CD4-positive, alpha-beta T cell treated with Interleukin-6 at 100 ng/mL for 8 hours (primary cell): ENCODE measurements at places on chromosomes 11 and 22.
A peak's percentile ranks its signal among the peaks of the same experiment; 100 is the strongest.

DNA sequence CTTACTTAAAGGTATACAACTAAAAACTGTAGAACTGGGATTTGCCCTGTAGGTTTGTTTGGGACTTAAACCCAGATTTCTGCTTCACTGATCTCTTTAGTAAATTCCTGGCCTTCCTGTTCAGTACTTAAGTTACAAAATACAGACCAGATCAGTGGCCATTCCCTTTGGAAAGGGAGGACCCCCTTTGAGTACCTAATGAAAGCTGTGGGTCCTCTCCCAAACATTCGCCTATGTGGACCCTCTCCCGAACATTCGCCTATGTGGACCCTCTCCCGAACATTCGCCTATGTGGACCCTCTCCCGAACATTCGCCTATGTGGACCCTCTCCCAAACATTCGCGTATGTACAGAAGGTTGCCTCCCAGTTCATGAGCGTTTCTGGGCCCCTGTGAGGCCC lies 10.3 kb downstream of the L3MBTL2 start:
- DNase-seq: no peak

GRCh38 chr11:13355191-13355590 lies 77.6 kb downstream of the BMAL1 start:
- DNase-seq: no peak

DNA sequence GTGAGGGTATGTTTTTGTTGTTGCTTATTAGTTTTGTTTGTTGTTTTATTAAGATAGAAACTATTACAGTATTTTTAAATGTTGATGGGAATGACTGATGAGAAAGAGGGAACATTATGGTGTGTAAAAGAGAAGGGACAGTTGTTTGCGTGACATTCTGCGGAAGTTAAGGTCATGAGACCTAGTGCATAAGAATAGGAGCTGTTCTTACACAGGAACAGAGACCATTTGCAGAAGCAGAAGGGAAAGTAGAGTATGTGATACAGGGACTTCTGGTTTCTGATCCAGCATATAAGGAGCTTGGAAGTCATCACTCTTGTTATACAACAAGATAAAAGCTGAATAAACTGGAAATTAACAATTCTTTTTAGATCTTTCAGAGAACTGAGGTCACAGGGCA lies 299.2 kb upstream of the API5 start:
- DNase-seq: no peak

DNA sequence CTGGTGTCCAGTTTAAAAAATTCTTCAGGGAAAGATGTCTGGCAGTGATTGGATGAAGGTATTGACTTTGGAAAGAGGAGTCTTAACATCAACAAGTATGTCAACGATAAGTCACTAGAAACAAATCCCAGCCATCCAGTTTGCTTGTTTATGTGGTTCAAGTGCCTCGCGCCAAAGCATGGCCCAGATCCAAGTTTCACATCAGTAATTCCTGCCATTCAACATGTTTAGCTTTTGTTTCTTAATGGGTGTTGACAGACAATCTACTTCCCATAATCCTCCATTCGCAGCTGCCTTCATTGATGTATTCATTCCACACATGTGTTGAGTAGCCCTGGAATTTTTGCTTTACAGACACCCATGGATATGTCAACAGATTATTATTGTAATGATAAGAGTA lies 77.8 kb downstream of the UBASH3B start:
- no peak for DNase-seq

DNA sequence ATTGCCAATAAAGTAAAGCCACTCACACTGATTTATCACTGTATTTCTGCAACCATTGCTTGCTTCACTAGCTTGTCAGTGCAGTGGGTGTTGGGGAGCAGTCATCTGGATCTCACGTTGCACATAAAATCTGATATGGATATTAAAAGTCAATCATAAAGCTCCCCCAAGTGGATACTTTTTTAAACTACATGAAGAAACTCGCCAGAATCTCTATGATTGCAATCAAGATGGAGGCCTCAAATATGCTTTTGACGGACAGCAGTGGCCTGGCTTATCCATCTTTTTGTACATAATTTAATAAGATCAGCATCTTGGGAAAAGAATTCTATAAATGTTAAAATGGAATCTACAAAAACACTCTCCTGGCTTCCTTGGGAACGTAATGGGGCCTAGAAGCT lies 137.7 kb downstream of the WT1 start:
- DNase-seq: no peak

DNA sequence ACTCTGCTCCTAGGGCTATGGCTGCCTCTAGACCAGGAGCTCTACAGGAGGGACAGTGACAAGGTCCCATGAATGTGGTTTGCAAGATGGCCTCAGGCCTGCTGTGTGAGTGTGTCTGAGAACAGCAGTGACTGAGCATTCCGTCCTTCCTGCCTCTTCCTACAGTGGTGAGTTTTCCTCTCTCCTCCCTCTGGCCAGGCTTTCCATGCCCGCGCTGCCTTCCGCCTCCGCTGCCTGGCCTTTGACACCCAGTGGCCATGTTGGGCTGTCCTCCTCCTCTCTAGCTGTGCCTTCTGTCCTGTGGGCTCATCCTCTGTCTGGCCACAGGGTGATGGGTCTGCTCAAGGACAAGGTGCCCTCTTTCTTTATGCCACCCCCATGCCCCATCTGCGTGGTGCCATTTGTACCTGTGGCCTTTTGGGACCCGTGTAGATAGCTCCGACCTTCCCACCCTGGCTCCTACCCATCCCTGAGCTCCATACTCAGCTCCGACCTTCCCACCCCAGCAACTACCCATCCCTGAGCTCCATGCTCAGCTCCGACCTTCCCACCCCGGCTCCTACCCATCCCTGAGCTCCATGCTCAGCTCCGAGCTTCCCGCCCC lies 970.4 kb downstream of the BRD1 start:
- DNase-seq: no peak

DNA sequence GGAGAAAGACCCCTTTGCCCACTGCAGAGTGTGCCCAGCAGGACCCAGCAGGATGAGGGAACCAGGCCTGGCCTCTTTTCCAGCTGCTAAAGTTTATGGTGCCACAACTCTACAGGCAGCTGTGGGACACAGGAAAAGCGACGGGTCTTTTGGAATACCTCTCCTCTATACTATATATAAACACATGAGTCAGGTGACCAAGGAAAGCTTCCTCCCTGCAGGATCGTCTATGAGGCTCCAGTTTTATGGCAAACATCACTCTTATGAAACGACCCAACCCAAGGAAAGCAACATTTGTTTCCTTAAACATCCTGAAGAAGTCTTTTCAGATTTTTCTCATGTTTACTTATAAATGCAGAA lies 102.8 kb upstream of the AKIP1 start:
- DNase-seq: no peak

GRCh38 chr22:46454504-46455269 lies 82.7 kb downstream of the CELSR1 start:
- no peak for DNase-seq

DNA sequence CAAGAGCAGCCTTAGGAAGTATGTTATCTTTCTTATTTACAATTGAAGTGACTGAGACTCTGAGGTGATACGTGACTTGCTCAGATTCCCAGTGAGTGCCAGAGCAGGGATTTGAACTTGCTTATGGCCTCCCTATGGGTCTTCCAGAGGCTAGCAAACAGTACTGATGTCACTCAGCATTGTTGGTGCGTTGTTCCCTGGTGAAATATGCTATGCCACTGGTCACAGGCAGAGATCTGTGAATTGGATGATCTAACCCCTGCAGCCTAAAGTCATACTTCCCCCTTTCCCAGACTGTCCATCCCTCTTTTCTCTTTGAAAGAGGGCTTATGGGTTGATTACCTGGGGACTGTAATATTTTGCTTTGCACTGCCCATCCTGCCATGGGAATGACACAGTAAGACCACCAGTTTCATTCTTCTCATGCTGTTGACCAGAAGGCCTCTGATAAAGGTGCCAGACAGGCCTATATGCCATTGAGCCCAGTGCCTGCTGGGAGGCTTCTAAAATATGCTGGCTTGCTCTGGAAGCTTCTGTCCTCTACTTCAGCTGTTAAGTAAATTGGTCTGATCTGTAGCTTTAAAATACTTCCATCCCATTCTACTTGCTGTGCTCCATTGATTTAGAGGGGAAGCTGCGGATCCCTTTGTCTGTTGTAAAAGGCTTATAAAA lies 152.2 kb upstream of the E2F8 start:
- DNase-seq: no peak

- DNase-seq: no peak
These were observed 74.0 kb downstream of the USP35 start for GRCh38 chr11:78262691-78263090.

- DNase-seq: no peak
These were observed 3.4 kb upstream of the RCOR2 start for GRCh38 chr11:63920126-63920938.

GRCh38 chr11:120509346-120510053 lies 2.0 kb upstream of the GRIK4 start:
- no peak for DNase-seq

- no peak for DNase-seq
These were observed 112.7 kb upstream of the OR4B1 start for GRCh38 chr11:48103621-48104567.

DNA sequence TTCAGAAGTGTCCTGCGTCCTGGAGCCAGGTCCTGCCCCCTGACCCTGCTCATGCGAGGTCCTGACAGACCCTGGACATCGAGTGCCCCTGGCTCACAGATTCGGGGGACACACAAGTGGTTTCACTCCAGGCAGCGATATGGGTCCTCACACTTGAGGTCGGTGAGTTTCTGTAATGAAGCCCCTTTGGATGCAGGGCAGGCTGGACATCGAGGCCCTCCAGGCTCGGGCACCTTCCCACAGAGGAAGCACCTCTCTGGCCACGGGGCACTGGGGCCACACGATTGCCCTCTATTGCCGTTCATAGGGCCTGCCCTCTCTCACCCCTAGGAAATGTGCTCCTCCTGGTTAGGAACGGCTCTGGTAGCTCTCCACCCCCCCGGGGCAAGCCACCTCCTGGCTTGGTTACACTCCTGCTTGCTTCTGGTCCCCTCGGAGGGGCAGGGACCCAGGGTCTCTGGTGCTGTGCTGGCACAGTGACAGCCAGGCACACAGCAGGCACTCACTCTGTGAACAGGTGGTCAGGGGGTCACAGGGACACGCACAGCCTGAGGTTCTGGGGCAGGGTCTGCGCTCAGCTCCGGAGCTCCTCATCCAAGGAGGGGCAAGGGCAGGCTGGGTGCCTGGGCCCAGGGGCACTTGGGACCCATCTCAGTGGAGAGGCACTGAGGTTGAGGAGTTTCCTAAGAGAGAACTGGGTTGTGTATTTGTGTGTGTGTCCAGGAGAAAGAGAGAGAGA lies 907.7 kb downstream of the BRD1 start:
- DNase-seq: no peak

DNA sequence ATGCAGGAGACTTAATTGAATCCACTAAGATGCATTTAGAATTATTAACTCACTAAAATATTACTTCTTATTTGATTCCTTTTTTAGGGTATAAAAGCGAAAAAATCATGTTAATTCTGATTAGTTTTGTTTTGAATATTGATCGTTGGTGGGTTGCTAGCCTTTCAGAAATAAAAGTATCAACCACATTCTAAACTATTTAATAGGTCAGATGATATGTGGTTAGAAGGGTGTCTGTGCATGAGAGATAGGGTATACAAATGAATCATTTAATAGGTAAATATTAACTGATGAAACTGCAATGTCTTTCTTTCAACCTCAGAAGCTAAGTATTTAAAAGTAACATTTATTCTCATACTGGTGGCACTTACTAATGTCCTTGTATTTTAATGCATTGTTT lies 515.1 kb downstream of the CNTN5 start:
- no peak for DNase-seq

GRCh38 chr11:117950993-117951961 lies 22.1 kb upstream of the TMPRSS13 start:
- peak; percentile 66 for DNase-seq

DNA sequence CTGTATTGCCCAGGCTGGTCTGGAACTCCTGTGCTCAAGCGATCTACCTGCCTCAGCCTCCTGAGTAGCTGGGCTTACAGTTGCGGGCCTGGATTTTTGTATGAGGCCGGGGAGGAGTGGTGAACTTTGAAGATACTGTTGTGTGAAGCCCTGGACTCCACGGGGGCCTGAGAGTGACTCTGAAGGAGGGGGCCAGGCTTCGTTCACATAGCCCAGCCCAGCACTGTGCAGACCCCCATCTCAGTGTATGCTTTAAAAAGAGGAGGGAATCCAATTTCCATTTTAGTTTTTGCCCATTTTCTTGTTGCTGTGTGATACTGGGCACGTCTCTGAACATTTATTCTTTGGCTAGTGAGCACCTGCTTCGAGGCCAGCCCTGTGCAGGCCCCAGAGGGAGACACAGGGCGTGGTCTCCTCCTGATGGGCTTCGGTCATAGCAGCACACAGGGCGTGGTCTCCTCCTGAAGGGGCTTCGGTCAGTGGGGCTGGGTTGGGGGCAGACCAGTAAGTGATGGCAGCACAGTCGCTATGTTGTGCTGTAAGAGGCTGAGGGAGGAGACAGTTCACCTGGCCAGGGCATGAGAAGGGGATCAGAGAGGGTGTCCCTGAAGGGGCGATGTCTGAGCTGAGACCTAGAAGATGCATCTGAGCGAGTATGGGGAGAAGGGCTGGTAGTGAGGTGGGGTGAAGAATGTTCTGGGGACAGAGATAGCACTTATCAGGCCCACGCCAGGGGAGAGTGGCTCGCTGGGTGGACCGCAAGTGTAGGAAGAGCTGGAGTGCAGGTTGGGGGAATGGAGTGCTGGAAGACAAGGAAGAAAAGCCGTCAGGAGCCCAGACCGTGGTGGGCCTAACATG lies 14.0 kb downstream of the SAMM50 start:
- DNase-seq: no peak

DNA sequence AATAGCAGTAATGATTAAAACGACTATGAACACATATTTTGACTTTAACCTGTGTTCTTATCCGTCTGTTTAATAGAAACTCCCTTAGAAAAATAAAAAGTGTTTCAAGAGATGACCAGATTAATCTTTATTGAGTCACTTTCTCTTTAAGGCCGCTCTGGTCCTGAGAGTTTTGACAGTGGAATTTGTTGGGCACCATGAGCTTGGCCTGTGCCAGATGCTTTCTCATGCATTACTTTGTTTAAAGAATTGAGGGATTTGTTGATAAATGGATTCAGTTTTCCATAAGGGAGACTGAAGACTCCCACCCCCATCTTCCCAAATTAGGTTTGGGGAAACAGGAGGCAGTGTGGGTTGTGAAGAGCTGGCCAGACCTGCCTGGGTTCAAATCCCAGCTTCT lies 53.2 kb upstream of the ALX4 start:
- no peak for DNase-seq

GRCh38 chr11:134862105-134862502 lies 450.1 kb upstream of the B3GAT1 start:
- DNase-seq: no peak

DNA sequence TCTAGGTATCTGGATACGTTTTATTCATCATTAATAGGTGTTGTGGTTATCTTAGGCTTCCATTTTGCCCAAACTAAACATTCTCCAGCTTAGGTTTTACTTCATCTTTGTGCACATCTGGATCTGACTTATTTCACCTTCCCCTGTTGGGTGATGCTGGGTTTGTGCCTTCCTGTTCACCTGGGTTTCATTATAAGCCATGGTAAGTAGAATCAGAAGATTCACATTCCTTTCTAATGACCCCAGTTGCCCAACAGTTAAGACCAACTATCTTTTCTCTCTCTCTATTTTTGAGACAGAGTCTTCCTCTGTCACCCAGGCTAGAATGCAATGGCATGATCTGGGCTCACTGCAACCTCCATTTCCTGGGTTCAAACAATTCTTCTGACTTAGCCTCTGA lies 44.6 kb downstream of the LMO2 start:
- no peak for DNase-seq

- no peak for DNase-seq
These were observed 38.2 kb downstream of the TOM1 start for GRCh38 chr22:35337932-35338331.
